Stimulated activated CD8-positive, alpha-beta memory T cell treated with anti-CD3 and anti-CD28 coated beads, Interleukin-7, amount 100 ng/mL, for 4 hours (primary cell): ENCODE measurements at places on chromosomes 6 and 20.

DNA sequence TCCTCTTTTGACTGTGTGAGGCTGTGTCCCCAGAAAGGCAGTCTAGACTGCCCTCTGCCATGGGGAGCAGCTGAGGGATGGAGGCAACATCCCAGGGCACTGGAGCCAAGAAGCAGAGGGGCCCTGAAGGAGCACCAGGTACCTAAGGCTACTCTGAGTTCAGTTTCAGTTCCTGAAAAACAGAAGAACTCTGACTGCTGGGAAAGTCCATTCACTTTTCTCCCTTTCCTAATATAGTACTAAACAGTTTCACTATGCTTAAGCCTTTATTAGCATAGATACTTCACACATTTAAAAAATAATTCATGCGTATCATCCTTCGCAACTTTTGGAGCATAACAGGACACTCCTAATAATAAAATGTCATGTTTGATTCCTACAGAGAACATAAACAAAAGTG, 130.0 kb downstream of the FOXC1 start:
- no peak for DNase-seq

DNA sequence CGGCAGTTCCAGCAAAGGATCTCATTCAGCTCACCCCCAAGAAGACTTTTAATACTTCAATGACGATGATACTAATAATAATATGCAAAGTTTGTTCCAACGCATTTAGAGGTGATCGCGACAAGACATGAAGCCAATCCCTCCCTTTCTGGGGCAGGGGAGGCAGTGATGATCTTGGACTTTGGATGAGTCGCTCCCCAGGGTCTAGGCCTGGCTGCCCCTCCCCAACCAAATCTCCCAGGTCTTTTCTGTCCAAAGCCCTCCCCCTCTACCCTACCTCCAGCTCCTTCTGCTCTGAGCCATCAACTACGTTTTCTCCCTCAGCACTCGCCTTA, 33.9 kb downstream of the HLA-A start:
- no peak for DNase-seq

DNA sequence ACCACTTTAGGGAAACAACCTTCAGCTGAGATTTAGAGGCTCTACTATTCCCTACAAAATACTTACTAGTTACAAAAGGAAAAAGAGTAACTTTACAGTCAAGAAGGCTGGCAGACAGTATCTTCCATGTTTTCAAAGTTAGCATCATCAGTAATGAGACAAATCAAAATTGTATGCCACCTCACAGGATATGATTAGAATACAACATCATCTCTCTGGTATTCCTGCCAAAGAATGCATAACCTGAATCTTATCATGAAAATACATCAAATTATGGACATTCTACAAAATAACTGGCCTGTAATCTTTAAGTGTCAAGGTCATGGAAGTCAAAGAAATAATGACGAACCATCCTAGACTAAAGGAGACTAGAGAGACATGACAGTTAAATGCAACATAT, 38.4 kb downstream of the CDK5RAP1 start:
- no peak for DNase-seq

DNA sequence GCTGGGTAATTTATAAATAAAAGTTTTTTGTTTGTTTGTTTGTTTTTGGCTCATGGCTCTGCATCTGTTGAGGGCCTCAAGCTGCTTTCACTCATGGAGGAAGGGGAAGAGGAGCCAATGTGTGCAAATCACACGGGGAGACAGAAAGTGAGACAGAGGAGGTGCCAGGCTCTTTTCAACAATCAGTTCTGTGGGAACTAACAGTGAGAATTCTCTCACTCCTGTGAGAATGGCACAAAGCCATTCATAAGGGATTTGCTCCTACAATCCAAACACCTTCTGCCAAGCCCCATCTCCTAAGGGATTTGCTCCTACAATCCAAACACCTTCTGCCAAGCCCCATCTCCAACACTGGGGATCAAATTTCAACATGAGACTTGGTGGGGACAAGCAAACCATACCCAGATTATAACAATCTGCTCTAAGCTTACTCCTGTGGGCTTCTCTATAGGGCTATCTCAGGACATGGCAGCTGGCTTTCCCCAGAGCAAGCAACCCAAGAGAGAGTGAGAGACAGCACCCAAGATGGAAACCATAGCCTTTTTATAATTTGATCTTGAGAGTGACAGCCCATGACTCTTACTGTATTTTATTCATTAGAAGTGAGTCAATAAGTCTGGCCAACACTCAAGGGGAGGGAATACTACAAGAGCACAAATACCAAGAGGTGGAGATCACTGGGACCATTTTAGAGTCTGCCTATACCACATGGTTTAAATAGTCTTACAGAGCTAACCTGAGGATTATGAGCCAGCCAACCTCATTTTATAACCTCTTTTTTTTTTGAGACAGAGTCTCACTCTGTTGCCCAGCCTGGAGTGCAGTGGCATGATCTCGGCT, 22.8 kb upstream of the LRRC1 start:
- no peak for DNase-seq

- no peak for DNase-seq
Measured at GRCh38 chr6:151070631-151071051, 169.1 kb upstream of the AKAP12 start.

GRCh38 chr6:157274471-157275226, 48.7 kb downstream of the TMEM242 start:
- peak; percentile 72 for DNase-seq

DNA sequence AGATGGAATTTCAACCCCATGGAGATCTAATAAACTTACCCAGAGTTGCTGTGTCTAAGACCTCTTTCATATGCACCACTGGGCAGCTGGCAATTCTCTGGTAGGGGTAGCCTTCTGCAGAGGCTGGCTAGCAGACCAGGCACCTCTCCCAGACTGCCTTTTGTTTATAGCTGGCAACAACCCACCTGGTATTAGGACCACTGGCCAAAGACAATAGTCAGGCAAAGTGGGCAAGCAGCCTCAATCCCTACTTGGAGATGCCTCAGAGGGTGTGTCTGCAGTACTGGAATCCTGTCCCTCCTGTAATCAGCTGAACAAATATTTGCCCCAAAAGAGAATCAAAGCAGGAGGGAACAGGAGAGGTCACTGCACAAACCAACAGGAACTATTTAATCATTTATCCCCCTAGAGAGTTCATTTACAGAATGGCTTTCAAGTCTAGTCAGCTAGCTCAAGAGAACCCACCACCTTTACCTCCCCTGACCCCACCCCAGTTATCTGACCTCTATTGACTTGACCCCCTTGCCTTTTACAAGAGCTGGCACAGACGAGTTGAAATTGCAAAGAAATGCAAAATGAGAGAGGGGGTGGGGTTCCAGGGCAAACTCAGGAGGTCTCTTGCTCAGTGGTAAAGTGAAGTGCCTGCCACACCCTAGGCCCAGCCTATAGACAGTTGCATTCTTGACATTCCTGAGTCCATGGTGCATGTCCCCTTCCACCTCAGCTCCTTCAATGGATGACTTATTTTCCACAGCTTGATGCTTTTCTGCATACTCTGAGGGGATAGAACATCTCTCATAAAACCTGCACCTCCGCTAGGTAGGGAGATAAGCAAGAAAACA, 2.8 kb downstream of the BCL2L1 start:
- DNase-seq: no peak

DNA sequence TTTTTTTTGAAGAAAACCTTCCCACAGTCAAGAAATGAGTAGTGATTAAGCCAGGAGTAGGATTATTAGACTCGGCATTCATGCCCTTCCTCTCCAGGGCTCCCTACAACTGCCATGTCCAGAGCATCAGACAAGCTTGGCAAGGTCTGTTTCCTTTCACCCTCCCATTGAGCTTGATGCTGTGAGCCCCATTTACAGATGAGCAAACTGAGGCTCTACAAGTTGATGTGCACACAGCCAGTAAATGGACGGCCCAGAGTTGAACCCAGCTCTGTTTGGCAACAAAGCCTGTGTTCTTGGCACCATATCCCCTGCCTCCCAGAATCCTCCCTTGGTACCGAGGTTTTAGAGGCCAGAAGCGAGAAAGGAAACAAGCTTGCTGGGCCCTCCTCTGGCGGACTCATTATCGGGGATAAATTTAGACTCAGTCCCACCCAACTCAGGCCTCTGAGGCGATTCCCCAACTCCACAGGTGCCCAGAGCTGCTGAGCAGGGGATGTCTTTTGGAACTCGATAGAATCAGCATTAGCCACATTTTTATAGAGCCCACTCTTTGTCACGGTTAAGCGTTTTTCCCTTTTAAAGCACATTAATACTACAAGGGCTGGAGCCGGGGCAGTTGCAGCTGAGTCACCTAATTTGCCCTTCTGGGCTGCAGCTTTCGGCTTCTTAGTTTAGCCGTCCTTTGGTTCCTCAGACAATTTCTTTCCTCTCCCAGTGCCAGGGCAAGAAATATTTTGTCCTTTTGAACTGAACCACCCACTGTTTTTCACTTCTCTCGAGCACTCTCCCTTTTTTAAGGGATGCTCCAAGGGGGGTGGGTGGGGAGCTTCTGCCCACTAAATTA, 23.0 kb upstream of the NFATC2 start:
- no peak for DNase-seq

- no peak for DNase-seq
Measured at GRCh38 chr20:60453388-60454246, 495.4 kb downstream of the CDH26 start.

DNA sequence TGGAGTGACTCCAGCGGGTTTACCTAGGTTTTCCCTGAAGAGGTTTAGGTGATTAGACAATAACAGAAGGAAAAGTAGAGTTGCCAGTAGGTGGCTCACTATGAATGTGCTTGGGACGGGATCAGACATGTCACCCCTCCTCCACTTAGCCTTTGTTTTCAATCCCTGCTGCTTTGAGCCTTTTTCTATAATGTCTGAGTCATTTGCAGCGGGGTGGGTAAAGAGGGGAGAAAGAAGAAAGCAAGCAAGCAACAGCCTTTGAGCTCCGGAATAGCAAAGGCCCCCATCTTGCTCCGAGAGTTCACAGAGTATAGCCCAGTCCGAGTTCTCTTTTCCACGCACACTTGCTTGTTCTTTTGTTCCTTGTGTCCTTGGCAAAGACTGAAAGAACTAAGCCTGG, 129.1 kb downstream of the PACRG start:
- no peak for DNase-seq

DNA sequence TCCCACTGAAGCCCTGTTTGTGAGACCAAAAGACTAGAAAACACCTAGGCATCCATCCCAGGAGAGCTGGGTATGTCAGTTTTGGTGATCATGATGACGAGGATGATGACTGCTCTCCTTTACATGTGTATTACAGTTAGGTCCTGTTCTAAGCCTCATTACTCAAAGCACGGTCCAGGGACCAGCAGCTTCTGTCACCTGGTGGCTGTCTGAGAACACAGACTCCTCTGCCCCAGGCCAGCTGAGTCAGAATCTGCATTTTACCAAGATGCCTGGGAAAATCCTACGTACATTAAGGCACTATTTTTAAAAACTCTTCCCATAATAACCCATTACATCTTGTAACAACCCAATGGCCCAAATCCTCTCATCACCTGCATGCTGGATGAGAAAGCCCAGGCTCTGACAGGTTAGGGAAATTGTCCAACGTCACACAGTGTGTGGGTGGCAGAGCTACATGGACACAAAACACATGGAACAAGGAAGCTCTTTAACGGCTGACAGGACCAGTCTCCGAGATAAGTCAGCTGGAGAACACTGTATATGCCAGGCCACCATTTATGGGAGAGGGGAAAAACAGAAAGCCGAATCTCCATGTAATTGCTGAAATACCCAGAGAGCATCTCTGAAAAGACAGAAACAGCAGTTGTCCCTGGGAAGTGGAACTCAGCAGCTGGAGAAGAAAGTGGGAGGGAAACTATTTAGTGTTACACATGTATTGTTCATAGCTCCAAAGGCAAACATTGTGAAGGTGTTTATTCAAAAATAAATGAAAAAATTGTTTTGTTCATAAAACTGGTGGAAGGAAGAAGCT, 65.4 kb downstream of the BMP7 start:
- DNase-seq: no peak

GRCh38 chr20:53124075-53124551, 152.0 kb downstream of the TSHZ2 start:
- no peak for DNase-seq

GRCh38 chr20:60565083-60565482, 606.9 kb downstream of the CDH26 start:
- DNase-seq: no peak

DNA sequence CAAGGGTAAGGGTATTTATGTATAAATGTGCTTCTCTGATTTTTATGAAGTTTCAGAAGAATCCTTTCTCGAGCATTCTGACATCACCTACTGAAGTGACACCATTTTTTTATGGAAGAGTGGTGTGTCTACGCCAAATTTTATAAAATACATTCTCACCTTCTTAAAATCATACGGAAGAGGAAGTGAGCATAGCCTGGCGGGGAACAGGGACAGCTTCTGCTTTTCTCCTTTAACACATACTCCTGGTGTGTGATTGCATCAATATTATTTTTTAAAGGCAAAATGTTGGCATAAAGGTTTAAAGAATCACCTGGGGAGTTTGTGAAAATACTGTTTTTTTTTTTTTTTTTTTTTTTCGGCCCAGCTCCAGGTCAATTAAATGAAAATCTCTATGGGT, 733.6 kb upstream of the MAN1A1 start:
- DNase-seq: no peak

DNA sequence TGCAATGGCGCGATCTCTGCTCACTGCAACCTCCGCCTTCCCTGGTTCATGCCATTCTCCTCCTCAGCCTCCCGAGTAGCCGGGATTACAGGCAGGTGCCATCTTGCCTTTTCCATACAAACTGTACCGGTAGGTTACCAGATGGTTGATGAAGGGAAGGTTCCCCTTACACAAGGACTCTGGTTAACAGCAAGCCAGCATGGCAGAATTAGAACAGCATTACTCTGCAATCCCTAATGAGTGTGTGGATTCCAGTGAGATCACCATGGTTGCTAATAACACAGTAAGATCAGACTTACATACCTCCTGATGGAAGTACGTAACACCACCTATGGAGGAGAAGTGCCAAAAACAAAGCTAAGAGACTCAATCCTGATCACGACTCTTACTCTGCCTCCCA, 51.7 kb downstream of the TTI1 start:
- DNase-seq: no peak

DNA sequence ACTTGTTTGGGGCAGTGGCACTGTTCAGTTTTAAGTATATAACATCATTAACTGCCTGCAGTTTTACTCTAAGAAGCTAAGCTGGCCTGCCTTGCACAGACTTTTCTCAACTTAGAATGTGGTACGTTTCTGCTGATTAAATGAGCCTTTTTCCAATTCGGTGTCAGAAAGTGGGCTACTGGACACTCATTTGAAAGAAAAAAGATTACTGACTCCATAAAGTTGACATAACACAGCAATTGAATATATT, 2.1 kb downstream of the ZMYND8 start:
- no peak for DNase-seq

GRCh38 chr6:135195522-135195921, 14.4 kb downstream of the MYB start:
- no peak for DNase-seq

- DNase-seq: no peak
Measured at GRCh38 chr6:86215323-86215722, 572.6 kb upstream of the SYNCRIP start.

- DNase-seq: no peak
Measured at GRCh38 chr20:31813611-31814010, 5.5 kb upstream of the MYLK2 start.
